Activated CD4-positive, alpha-beta memory T cell treated with anti-CD3 and anti-CD28 coated beads for 36 hours (primary cell): ENCODE measurements at places on chromosomes 7 and 10. TPM values are rescaled to one million over a fixed set of nuclear protein-coding genes. Genes with fewer than 3 reads are reported as not detected.
A peak's percentile ranks its signal among the peaks of the same experiment; 100 is the strongest.

DNA sequence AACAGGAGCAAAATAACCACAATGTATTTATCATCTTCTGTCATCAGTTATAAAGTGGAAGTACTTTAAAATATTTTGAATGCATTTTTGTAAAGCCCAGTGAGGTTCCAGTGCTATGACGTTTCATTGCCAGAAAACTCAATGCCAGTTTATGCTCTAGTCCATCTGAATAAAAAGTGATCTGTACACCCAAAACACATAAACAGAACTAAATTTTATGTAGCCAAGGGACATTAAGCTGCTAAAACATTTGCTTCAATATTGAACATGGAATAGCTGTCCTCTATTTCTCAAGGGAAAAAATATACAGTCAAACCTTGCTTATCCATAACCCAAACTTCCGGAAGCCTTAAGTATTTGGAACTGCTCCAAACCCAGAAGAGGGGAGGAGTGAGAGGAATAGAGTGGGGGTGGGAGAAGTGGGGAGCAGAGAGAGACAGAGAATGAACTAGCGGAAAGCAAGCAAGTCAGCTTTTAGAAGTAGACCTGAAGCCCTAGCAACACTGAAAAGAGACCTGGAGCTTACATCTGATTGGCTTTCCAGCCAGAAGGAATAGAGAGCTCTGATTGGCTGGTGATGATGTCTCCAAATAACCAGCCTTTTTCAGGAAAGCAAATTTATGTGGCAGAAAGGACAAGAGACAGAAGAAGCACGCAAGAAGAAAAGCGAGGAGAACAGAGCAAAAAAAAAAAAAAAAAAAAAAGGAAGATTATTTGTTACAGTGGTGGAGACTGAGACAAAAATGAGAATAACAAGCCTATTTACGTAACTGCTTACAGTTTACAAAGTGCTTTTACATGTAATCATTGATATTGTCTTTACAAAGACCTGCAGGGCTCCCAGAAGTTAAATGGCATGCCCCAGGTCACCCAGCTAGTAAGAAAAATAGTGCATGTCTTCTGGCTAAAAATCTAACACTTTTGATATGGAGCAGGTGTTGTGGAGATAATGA lies 196.0 kb downstream of the RNLS start:
- no peaks in the 10 kb centered on the region for H3K27me3 ChIP-seq
- H3K4me3 ChIP-seq, result no peak overlapping the region
- H3K4me1 ChIP-seq, result peaks cover 16% of the 10 kb centered on the region

- peaks cover 39% of the 10 kb centered on the region for H3K4me1 ChIP-seq
- peak overlapping the region; percentile 11 for H3K4me3 ChIP-seq
- H3K27me3 ChIP-seq, result no peaks in the 10 kb centered on the region
- H3K36me3 ChIP-seq, result peaks cover 46% of the 10 kb centered on the region
- peak overlapping the region; percentile 67 for H3K27ac ChIP-seq
- DNase-seq, result peak; percentile 49
Observed at GRCh38 chr7:7672545-7673239, 32.1 kb downstream of the UMAD1 start.

GRCh38 chr10:78903341-78903940 lies 165.3 kb upstream of the ZMIZ1 start:
- H3K4me3 ChIP-seq, result no peak overlapping the region
- H3K27me3 ChIP-seq, result no peaks in the 10 kb centered on the region
- H3K27ac ChIP-seq, result no peak overlapping the region
- no peak for DNase-seq
- no peaks in the 10 kb centered on the region for H3K36me3 ChIP-seq

The LDB3 gene
- 0.43 TPM for total RNA-seq
